Non-pigmented ciliary epithelial cell (primary cell): ENCODE measurements at places on chromosomes 2 and 18.

- no peak for DNase-seq
Observed at GRCh38 chr2:192443831-192444230, 249.1 kb upstream of the TMEFF2 start.

DNA sequence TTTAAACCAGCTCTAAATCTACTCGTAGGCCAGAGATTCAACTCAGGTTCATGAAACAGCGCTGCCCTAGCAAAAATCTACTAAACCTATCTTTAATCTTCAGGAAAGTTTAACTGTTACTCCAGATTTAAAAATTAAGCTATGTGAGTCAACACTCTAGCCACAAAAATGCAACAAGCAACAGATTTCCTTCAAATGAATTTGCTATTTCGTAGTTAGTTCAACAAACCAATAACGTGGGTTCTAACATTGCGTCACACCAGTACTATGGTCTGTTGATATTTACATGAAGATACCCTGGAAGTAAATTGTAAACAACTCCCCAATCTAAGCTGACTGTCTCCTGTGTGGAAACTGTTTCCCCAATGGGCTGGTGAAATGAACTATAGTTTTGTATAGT lies 71.2 kb downstream of the FIGN start:
- peak; percentile 72 for DNase-seq

DNA sequence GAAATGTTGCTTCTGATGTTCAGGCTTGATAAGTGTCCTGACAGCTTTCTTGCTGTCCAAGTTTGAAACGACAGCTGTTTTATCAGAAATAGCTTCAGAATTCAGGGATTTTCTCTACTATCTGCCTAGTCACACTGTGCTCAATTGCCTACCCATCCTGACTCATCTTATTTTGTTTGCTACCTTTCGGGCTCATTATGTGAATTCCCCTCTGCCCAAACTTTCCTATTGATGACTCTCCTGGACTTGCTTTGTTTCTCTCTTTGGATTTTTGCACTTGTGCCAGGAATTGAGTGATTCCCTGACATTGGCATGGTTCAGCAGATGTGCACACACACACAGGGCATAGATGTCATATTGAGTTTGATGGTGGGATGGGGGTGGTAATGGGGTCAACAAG lies 1052.6 kb upstream of the PIK3C3 start:
- no peak for DNase-seq

- DNase-seq, result no peak
Observed at GRCh38 chr2:212076456-212076855, 462.1 kb downstream of the ERBB4 start.

- no peak for DNase-seq
Observed at GRCh38 chr2:11738589-11739436, 7.6 kb upstream of the LPIN1 start.

DNA sequence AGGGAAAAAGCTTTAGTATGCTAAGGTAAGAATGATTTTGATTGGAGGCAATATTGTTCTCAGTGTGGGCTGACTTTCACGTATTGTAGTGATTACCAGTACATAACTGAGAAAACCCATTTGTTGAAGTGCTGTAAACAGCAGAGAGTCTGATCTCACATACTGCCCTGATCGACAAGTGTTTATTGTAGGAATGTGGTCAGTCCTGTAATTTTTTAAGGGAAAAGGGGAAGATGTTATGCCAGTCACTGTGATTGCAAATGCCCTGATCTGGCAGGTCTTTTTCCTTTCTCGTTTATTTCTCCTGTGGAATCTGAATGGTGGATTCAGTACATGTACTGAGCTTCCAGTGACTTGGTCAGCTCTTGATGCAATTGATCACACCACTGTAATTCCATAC lies 11.5 kb downstream of the SPATS2L start:
- DNase-seq, result no peak

- no peak for DNase-seq
Observed at GRCh38 chr2:71702971-71703898, 249.9 kb downstream of the DYSF start.

DNA sequence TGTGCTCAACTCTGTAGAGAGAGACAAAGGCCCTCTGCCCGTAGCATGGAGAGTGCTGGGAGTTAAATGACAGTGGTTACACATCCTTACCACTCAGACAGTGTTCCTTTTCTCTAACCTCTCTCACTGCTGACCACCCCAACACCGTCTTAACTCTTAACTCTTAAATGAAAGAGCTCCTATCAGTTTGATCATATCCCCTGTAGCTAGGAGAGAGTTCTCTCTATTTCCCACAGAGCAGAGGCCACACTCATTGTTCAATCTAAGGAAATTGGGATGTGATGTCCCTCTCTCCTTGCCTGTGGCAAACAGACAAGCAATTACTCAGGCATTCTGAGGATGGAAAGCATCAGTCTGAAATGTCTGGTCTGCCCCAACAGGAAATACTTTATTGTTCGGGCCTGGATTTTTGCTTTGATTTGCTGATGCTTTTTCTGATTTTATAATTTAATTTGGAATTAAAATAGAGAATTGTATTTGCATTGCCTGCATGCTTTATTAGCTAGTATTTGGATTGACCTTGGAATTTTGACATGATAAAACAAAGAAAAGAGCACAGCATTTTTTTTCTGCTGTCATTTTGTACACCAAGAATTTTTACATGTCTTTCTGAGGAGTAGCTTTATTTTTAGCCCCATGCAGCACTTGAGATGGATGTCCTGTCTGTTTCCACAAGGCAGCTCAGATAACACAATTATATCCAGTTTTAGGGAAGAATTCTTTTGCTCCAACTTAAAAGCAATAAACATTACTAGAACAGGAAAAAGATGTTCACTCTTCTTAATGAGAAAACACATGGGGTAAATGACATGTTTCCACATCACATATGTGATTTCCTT lies 27.7 kb upstream of the IER3IP1 start:
- no peak for DNase-seq

- DNase-seq, result no peak
Observed at GRCh38 chr18:2060086-2060485, 511.2 kb downstream of the METTL4 start.

- no peak for DNase-seq
Observed at GRCh38 chr2:71879509-71880184, 268.0 kb downstream of the CYP26B1 start.

GRCh38 chr2:107436281-107436680 lies 390.4 kb upstream of the RGPD4 start:
- no peak for DNase-seq

DNA sequence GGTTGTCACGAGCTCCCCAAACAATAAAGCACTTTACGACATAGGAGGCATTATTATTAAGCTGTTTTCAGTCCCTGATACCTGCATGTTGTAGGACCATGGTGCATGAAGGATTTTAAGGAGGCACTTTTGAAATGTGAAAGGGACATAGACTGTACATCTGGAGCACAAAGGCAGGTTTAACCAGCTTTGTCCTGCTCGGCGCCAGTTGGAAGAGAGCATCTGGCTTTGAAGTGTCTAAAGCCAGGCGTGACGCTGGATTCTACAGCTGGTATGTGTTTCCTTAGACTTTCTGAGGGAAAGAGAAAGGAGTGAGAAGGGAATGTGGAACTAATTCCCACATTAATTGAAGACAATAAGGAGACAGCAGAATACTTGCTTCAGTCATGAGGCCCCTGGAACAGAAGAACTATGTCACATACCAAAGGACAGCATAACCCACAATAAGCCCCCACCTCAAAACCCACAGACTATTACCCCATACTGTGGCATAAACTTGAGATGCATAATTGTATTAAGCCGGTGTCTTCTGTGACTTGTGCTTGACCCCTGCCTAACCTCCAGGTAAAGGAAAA lies 381.0 kb upstream of the MEX3C start:
- DNase-seq, result no peak

DNA sequence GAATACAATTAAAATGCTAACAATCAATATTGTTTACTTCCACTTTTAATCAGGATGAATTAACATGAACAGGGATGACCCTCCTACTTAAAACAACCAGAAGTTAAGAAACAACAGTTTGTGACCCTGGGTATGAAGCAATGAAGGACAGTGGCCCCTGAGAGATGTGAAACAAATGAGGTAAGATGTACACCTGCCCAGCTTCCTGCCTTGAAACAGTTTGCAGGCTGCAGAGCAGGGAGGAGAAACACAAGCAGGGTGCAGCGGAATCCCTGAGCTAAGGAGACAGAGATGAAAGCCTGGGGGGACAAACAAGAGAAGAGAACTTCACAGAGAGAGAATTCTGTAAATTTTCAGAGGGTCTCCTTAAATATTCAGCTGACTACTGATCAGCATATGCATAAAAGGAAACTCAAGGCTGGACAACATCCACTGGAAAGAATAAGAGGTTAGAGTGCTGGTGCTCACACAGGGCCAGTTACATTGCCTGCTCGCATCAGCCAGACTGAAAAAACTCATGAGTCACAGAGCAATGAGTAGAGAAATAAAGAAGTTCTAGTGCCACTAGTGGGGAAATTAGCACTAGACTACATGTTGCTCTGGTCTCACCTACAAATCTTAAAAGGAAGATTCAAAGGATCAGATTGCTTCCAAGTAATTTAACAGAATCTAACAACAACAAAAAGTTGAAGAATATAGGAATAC lies 106.4 kb downstream of the PID1 start:
- no peak for DNase-seq

GRCh38 chr18:61149786-61150185 lies 183.4 kb upstream of the CDH20 start:
- DNase-seq, result no peak

DNA sequence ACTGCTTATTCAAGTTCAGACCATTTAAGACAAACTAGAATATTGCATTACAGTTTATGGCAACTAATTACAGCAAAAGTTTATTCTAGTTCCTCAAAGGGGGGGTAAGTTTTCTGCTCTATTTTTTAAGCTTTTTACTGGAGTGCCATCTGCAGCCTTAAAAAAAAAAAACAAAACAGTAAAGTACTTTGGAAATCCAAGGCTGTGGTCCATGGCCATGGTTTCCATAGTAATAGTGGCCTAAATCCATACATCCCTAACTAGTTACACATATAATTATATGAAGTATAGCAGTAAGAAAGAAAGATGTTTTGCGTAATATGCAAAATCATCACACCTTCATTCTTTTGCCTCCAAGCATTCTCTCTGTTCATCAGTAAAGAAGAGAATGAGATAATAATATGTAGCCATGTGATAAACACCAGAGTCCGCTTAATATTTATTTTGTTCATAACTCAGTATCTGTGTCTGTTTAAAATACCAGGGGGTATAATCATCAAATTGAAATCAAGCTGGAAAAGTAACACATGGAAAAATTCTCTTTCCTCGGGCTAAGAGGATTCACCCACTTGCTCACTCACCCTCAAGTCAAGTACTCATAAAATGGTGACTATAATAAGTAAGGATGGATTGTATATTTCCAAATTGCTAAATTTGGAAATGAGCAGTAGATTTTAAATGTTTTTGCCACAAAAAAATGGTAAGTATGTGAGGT lies 301.1 kb upstream of the RND3 start:
- DNase-seq, result no peak

- DNase-seq, result no peak
Observed at GRCh38 chr2:71777946-71778345, 324.6 kb downstream of the DYSF start.

DNA sequence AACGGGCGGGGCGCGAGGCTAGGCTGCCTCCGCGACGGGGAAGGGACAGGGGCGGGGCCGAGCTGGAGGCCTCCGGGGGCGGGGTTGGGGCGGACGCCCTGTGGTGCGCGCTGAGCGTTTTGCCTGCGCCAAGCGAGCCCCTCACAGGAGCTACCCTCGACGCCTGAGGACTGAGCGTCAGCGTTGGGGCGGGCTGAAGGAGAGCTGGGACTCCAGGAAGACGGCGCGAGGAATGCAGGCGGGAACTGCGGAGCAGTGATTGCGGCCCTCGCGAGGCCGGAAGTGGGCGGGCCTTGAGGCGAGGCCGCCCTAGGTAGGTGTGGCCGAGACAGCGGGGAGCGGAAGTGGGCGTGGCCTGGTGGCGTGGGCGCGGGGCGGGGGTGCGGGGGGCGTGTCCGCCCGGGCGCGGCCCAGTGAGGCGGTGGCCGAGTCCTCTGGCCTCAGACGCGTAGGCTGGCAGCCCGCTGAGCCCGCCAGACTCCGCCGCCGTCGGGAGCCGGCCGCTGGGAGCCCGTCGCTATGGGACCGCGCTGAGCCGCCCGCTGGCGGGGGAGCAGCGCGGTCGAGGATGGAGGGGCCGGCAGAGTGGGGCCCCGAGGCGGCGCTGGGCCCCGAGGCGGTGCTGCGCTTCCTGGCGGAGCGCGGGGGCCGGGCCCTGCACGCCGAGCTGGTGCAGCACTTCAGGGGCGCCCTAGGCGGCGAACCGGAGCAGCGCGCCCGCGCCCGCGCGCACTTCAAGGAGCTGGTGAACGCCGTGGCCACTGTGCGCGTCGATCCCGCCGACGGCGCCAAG lies at the start of the genes SEPTIN10 and SOWAHC:
Gene SEPTIN10, minus strand, starts transcription at position 45 of the 793 bp plus-strand sequence. CDS start 139 bp downstream, outside the sequence.
Gene SOWAHC, plus strand, starts transcription at position 443 of the 793 bp plus-strand sequence. Its CDS starts 126 bp downstream, at position 569.
- DNase-seq, result peak; percentile 97

DNA sequence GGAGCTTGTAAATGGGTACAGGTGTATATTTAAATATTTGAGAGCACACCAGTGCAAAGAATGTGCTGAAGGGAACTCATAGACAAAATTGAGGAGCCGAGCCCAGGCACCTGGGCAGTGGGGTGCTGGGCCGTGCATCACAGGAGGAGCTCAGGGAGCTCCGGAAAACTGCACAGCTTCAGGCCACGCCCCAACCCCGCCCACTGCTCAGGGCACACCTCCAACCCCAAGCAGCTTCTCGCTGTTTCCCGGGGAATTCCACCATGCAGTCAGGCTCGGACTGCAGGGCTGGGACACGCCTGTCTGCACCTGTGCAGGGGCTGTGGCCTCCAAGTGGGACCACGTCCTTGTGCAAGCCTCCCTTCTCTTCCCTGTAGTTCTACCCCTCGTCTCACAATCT lies 243.0 kb downstream of the HDAC4 start:
- no peak for DNase-seq

- no peak for DNase-seq
Observed at GRCh38 chr18:78293940-78294541, 685.6 kb upstream of the SALL3 start.

GRCh38 chr2:100584816-100585215 lies 22.0 kb downstream of the PDCL3 start:
- no peak for DNase-seq

- no peak for DNase-seq
Observed at GRCh38 chr2:890791-891190, 59.9 kb upstream of the SNTG2 start.
